GM12892 (cell line): ENCODE measurements at places on chromosomes 16 and 17.

- DNase-seq = no peak
These were observed 39.7 kb downstream of the NUP93 start for GRCh38 chr16:56769677-56770076.

DNA sequence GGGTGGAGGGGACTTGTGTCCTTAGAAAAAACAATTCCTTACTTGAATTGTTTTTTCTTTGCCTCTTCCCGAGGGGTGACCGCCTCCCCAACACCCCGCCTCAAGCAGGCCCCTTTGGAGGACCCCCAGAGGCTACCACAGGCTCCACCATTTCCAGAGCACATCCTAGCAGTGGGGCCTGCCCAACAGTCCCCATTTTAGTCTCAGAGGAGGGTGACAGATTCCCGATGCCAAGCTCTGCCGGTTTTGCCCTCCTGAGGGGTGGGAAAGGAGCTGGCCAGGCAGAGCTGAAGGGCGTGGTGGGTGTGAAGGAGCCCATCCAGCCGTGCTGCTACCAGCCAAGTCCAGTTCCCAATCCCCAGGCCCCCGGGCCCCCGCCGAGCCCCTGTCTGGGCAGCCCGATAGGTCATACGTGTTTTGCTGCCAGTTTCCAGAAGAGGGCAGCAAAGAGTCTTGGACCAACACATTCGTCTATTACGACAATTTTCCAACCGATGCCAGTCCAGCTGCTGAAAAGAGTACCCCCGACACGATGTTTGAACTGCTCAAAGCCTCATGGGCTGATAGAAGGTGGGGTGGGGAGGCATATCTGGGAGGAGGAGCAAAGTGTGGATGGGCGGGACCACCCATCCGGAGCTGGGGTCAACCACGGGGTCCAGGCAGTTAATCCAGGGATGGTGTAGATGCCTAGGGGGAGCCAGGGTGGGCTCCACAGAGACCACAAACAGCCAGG is 18.8 kb upstream of the GAA start:
- DNase-seq = peak; percentile 65

- no peak for DNase-seq
These were observed 166.5 kb downstream of the AXIN2 start for GRCh38 chr17:65394811-65395472.

- DNase-seq = no peak
These were observed 400.2 kb downstream of the SEC14L1 start for GRCh38 chr17:77540975-77541374.

DNA sequence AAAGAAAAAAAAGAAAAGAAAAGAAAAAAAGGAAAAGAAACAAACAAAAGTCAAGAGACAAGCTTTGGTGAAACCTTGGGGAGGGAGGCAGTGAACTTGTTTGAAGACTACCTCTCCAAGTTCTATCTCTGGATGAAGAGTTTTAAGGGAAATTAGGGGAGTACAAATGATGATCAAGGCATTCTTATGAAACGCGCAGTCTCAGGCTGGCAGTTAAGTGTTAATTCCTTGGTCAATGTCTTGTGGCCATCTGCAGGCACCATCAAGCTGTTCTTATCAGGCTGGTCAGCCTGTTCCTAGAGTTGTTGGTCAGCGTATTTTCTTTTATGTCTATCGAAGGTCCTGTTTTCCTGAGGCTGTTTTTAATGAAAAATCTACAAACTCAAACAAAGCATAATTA is 8.2 kb upstream of the DRG2 start:
- no peak for DNase-seq

DNA sequence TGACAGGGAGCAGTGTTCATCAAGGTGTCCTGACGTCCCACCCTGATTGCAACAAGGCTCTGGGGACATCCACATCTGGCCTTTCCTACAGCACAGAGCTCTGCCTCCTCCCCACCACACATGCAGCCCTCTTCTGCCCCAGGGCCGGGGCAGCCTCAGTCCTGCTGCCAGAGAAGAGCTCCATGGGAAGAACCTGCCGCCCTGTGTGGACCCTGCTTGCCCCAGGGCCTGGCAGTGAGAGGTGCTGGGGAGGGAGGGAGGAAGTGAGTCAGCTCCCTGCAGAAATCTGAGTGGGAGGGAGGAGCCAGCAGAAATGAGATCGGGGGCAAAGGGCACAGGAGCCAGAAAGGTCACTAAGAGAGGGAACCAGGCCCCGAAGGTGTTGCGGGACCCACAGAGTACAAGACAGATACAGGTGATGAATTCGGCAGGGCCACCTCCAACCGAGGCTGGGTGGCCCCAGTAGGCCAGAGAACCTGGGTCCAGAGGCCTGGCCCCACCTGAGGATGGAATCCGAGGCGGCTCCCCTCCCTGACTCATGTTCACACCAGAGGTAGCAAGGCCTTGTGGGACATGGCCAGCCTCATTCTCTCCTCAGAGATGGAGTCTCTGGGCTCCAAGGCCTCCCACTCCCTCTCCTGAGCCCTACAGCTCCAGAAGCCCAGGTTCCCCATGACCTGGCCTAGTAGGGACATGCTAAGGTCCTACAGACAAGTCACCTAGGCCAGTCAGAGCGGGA is 24.8 kb downstream of the MYO18A start:
- DNase-seq = no peak

- DNase-seq = no peak
These were observed 31.0 kb downstream of the MYH10 start for GRCh38 chr17:8599351-8600011.

GRCh38 chr16:86396422-86396821 is 113.9 kb upstream of the FOXF1 start:
- no peak for DNase-seq

- no peak for DNase-seq
These were observed 192.3 kb upstream of the FOXF1 start for GRCh38 chr16:86317813-86318650.

GRCh38 chr16:18827890-18828289 is 26.5 kb upstream of the ARL6IP1 start:
- DNase-seq = no peak

DNA sequence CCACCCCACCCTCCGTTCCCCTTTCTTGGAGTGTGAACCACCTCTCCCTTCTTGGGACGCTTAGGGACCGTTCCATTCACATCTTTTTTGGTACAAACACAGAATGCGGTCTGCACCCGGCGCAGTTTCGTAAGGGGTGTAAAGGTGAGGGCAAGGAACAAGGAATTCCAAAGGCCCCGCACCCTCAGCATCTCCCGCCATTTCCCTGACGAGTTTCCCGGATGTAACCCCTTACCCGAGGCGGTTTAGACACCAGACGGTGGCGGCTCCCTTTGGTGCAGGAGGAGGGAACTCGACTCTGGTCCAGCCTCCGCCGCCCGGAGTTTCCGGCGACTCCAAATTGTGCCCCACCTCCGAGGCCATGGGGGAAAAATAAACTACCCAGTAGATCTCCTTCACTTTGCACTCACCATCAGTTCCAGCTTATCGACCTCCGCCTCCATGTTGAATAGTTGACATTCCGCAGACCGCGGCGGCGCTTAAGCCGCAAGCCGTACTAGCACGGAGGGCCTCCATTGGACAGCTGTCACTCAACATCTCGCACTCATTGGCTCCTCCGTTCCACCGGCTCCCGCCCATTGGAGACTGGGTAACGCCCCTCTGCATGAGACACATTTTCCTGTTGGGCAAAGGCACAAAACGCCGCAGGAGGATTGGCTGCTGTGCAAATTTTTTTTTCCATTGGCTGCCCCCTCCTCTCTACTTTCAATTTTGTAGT is at the start of gene SKA2:
Gene SKA2 (minus strand): TSS at position 466 of the 718 bp plus-strand sequence. CDS start 23 bp downstream, at position 443.
- DNase-seq = peak; percentile 67

GRCh38 chr17:4617090-4617489 is 24.4 kb downstream of the ALOX15 start:
- no peak for DNase-seq

GRCh38 chr16:4689091-4689671 is 4.2 kb upstream of the NUDT16L1 start:
- DNase-seq = no peak

DNA sequence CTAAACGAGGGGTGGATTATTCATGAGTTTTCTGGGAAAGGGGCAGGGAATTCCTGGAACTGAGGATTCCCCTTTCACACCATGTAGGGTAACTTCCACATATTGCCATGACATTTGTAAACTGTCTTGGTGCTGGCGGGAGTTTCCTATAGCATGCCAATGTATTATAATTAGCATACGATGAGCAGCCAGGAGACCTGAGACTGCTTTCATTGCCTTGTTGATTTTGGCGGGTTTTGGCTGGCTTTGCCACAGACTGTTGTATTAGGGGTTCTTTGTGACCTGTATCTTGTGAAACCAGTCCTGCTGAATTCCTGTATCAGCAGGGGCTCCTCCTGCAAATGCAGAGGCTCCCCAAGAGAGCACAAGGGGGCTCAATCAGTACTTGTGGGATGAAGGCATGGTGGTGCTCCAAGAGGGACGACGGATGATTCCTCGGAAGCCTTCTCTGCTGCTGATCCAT is 104.4 kb upstream of the CACNG5 start:
- DNase-seq = no peak

- DNase-seq = no peak
These were observed 3.2 kb downstream of the ACTG1 start for GRCh38 chr17:81509207-81509971.

DNA sequence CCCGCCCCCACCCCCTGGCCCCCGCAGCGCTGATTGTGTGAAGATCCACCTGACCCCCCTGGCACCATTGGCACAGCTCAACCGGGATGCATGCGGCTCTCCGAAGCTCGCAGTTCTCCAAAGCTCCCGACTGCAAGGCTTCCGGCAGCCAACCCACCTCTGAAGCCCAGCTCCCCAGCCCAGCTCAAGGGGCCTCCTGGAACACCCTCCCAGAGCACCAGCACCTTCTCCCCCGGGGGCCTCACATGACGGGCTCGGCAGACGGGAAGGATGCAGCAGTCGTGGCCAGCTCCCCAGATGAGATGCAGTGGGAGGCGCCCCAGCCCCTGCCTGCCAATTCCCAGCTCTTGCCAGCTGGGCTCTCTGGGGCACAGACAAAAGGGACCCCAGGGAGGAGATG is 215.3 kb downstream of the ZNF423 start:
- no peak for DNase-seq

- no peak for DNase-seq
These were observed 86.7 kb downstream of the MRC2 start for GRCh38 chr17:62714016-62714777.

DNA sequence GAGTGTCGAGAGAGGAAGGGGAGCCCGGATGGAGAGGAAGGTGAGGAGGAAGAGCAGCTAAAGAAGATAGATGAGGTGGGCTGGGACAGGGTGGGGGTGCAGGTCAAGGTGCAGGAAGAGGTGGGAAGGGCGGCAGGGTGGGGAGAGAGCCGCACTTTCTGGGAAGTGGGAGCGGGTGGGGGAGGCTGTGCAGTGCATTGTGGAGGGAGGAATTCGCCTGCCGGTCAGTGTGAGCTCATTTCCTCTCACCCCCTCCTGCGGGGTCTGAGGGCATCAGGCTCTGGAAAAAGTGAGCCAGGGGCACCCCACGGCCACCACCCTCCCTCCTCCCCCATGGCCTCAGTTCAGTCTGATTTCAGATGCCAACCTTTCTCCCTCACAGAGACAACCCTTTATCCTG is 2.5 kb upstream of the ARHGAP23 start:
- DNase-seq = no peak

- DNase-seq = no peak
These were observed 416 bp upstream of the ANKS4B start for GRCh38 chr16:21233045-21233520.

- DNase-seq = no peak
These were observed 541 bp downstream of the GPT2 start for GRCh38 chr16:46884513-46885293.

DNA sequence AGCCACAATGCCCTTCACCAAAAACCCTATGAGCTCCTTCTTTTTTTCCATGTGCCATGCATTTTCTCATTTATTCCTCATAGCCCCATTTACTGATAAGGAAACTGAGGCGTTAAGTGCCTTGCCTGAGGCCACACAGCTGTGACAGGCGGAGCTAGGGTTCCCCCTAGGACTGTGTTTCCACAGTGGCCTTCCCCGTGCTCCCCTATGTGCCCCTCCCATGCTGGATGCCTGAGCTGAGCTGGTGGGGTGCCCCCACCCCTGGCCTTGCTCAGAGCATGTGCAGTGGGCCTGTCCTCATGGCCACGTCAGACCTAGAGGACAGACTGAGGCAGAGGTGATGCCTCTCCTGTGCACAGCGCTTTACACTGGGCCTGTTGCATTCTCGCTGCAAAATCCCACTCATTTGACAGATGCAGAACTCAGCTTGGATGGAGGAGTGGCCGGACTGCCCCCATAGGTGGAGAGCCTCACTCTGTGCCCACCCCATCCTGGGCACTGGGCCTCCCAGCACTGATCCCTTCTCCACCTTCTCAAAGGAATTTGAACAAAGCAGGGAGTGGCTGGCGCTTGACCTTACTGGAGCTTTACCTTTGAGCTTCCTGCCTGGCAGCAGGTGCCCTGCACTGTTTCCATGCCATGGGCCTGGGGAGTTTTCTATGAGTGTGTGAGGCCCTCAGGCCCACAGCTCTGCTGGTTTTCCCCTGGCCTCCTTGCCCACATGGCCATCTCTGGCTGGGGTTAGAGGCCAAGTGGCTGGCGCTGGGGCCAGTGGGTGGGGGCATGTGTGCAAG is 2.6 kb downstream of the MAP2K3 start:
- no peak for DNase-seq

DNA sequence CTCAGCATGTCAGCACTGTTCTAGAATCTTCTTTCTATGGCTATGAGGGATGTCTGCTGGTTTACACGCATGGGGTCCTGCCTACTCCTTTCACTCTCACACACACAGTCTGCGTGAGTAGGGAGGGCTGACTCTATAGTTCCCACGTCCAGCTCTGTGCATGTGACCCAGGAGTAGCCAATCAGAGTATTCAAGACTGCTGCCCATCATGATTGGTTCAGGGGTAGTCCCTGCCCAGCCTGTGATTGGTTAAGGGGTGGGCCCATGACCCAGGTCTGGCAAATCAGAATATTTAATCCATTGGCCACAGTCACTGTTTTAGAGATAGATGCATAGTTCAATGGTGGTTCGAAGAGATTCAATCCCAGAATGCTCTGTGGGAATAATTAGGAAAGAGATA is 151.3 kb upstream of the IRX3 start:
- no peak for DNase-seq

DNA sequence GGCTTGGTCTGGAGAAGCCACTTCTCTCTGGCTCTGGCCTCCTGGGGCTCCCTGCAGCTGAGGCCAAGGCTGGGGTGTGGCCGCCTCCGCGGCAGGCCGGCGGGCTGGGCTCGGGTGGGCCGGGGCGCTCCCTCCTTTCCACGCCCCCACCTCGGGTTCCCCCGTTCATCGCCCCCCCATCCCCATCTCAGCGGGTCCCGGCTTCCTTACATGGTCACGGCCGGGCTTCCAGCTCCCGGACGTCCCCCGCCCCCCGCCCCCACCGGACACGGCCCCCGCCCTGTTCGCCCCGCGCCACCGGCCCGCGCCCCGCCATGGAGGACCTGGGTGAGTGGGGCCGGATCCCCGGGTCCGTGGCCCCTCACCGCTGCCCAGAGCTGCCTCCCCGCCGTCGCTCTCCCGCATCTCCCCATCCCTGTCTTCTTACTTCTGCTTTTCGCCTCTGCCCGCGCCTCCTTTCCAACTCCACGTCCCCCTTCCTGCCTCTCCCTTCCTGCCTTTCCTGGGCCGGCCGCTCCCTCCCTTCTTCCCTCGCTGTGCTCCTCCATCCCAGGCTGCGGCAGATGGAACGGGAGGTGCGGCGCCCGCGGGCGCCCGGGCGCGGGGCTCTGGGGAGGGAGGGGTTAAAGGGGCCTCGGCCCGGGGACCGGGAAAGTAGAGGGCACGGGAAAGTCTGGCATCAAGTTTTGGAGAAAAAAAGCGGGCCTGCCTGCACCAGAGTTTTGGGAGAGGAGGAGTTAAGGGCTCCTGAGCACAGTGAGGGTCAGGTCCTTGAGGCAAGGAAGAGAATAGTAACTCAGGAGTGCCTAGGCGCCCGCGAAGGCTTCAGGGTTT is at the start of gene TGFB1I1:
Gene TGFB1I1 (plus strand): TSS at position 278 of the 834 bp plus-strand sequence. CDS start 37 bp downstream, at position 315.
- DNase-seq = no peak
